ENCODE measurements at places on chromosomes 2 and 18.

DNA sequence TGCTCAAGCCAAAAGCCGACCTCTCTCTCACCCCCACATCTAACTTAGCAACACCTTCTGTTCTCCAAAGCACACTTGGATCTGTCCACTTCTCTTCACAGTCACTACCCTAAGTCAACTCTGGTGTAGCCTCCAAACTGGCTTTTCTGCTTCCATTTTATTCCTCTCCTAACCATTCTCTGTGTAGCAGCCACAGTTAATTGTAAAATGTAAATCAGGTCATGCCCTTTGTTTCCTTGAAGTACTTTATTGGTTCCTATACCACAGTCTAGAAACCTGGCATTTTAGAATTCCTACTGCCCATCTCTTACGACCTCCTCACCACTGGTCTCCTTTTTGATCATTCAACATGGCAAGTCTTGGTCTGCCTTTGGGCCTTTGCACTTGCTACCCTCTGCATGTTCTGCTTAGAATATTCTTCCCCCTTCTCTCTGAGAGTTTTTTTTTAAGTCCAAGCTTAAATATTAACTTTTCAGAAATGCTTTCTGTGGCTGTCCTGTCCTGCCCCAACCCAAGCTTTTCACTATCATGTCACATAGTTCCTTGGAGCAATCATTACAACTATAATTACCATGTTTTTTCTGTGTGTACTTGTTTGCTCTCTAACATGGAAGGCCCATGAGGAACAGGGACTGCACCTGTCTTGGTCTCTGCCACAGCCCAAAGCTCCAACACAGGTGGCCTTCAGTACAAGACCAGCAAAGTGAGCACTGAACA lies 42.9 kb downstream of the PLA2R1 start:
- peaks cover 7% of the 10 kb centered on the region for H3K27me3 ChIP-seq
- DNase-seq: no peak
- H3K4me3 ChIP-seq: no peak overlapping the region
- no peaks in the 10 kb centered on the region for H3K4me1 ChIP-seq

GRCh38 chr2:158726911-158727592 lies 68.1 kb upstream of the DAPL1 start:
- H3K4me3 ChIP-seq: no peak overlapping the region
- H3K27ac ChIP-seq: no peak overlapping the region
- no peak for DNase-seq
- H3K4me1 ChIP-seq: no peaks in the 10 kb centered on the region
- no peaks in the 10 kb centered on the region for H3K36me3 ChIP-seq

DNA sequence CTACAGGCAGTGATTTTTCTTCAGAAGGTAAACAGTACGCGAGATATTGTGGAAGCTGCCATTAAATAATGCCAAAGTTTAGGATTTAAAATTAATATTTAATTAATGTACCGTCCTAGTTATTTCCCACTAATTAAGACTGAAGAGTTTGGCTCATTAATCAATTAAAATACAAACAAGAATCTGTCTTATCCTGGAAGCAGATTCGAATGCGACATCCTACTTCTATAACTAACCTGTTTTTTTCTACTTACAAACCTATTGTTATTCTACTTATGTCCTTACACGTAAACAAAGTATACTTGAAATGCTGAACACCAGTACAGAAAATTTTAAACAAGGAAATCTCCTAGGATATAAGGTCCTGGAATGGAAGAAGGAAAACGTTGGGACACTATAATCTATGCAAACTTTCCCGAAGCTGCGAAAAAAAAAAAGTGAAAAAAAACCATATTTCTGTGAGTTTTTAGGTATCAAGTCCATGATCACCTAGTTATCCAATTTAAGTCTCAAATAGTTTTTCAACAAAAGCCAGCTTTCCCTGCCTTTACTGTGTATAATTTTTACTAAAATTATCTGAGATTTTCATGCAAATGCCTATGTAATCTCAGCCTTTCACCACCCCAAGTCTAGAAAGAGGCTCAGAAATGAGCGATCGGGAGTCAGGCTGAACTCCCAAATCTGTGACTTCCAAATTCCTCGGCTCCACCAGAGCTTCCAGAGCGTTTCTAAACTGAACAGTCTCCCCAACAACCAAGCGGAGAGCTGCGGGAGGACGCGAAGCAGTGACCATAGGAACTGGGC lies 1.2 kb upstream of the C2orf15 start:
- H3K27me3 ChIP-seq: peaks cover 2% of the 10 kb centered on the region
- H3K27ac ChIP-seq: peak overlapping the region; percentile 94
- peaks cover 21% of the 10 kb centered on the region for H3K4me1 ChIP-seq
- H3K4me3 ChIP-seq: peak overlapping the region; percentile 94
- no peak for DNase-seq

DNA sequence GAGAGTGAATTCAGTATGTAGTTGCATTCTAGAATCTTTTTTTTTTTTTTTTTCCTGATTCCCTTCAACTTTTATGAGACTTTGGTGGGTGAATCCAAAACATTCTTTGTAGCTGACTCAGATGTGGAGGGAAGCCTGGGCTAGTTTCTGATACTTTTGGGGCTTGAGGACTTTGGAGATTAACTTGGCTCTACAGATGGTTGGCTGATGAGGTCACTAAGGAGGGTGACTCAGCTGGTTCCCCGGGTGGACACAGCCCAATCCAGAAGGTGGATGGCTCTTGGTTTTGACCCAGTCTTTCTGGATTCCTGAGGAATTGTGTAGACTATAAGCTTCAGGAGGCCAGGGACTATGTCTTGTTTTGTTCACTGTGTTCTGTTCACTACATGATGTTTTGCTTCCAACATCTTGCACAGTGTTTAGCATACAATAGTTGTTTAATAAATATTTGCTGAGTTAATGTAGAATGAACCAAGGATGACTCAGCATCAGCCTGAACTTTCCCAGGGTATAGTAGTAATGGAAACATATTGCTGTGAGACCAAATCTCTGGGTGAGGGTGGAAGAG lies 30.5 kb downstream of the LAMA3 start:
- H3K4me1 ChIP-seq: no peaks in the 10 kb centered on the region
- H3K36me3 ChIP-seq: no peaks in the 10 kb centered on the region
- H3K27ac ChIP-seq: no peak overlapping the region
- no peak overlapping the region for H3K4me3 ChIP-seq
- peak; percentile 12 for DNase-seq
- peaks cover 35% of the 10 kb centered on the region for H3K27me3 ChIP-seq

GRCh38 chr2:46824611-46825010 lies 91.0 kb downstream of the MCFD2 start:
- no peak overlapping the region for H3K4me3 ChIP-seq
- H3K4me1 ChIP-seq: no peaks in the 10 kb centered on the region
- H3K27me3 ChIP-seq: peaks cover 4% of the 10 kb centered on the region

DNA sequence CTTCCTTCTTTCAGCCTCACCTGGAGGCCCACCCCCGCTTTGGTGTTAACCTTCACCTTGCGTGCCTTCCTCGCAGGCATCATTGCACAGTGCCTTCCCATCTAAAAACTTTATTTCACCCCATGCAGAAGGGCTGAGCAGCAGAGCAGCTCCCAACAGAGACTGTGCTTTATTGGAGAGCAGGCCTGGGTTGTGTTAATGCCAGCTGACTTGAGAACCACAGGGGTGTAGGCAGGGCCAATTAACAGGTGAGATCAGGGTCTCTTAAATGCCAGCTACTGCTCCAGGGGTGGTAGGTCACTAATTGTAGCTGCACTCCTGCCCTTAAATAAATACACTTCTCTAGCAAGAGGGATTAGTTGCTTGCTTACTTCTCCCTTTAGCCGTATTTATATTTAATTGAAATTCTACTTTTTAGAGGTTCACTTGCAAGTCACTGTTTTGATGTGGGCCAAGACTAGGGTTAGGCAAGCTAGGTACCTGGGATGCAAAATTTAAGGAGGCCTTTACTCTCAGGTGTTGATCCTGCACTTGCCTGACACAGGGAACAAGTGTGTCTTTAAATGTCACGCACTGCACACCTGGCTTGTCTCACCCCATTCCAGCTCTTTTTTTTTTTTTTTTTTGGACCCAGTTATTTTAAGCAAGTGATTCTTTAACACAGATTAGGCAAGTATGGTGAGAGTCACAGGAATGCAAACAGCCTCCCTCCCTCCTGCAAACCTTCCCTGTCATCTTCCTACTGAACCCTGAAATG lies 54.5 kb downstream of the LYPD1 start:
- DNase-seq: no peak
- no peak overlapping the region for H3K27ac ChIP-seq
- no peaks in the 10 kb centered on the region for H3K27me3 ChIP-seq

DNA sequence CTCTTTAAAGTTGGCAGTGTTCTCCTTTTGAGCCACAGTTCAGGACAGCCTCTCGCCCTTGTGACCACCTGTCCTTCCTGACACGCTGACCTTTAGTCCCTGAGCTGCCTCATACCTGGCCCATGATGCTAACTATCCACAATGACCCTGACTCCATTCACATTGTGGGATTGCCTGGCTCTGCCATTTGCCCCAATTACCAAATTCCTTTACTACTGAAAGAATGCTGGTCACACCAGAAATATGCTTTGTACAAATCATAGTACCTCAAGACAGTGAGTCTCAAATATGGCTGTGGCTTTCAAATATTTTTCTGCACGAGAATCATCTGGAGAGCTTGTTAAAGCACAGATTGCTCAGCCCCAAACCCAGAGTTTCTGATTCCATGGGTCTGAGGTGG lies 54.2 kb downstream of the LTBP1 start:
- H3K27me3 ChIP-seq: no peaks in the 10 kb centered on the region
- H3K27ac ChIP-seq: no peak overlapping the region
- no peaks in the 10 kb centered on the region for H3K36me3 ChIP-seq
- H3K4me3 ChIP-seq: no peak overlapping the region
- DNase-seq: no peak

DNA sequence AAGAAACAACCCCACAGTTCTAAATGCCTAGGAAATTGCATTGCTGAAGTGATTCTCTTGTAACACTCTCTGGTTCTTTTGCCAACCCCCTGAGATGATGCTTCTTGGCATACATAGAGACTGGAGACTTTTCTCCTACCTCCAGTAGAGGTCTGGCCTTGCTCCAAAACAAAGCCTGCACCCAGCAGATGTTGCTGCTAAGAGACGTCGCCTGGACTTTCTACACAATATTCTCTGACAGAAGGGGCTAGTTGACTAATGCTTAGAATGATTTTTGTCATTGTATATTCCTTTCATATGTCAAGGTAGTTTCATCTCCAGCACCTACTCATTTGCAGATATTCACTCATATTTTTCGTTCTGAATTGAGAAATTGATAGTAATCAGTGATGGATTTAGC lies 24.6 kb downstream of the SOWAHC start:
- no peak overlapping the region for H3K4me3 ChIP-seq
- no peaks in the 10 kb centered on the region for H3K36me3 ChIP-seq
- no peak overlapping the region for H3K27ac ChIP-seq

- no peak overlapping the region for H3K4me3 ChIP-seq
- H3K27me3 ChIP-seq: no peaks in the 10 kb centered on the region
- DNase-seq: no peak
- H3K4me1 ChIP-seq: no peaks in the 10 kb centered on the region
- H3K27ac ChIP-seq: no peak overlapping the region
- H3K36me3 ChIP-seq: no peaks in the 10 kb centered on the region
Measured at GRCh38 chr2:94873362-94874276, 2.4 kb downstream of the TEKT4 start.

- H3K36me3 ChIP-seq: peaks cover 19% of the 10 kb centered on the region
- H3K27me3 ChIP-seq: peaks cover 4% of the 10 kb centered on the region
- H3K4me1 ChIP-seq: peaks cover 5% of the 10 kb centered on the region
- H3K27ac ChIP-seq: no peak overlapping the region
Measured at GRCh38 chr2:85942346-85942957, 53.7 kb upstream of the ST3GAL5 start.

DNA sequence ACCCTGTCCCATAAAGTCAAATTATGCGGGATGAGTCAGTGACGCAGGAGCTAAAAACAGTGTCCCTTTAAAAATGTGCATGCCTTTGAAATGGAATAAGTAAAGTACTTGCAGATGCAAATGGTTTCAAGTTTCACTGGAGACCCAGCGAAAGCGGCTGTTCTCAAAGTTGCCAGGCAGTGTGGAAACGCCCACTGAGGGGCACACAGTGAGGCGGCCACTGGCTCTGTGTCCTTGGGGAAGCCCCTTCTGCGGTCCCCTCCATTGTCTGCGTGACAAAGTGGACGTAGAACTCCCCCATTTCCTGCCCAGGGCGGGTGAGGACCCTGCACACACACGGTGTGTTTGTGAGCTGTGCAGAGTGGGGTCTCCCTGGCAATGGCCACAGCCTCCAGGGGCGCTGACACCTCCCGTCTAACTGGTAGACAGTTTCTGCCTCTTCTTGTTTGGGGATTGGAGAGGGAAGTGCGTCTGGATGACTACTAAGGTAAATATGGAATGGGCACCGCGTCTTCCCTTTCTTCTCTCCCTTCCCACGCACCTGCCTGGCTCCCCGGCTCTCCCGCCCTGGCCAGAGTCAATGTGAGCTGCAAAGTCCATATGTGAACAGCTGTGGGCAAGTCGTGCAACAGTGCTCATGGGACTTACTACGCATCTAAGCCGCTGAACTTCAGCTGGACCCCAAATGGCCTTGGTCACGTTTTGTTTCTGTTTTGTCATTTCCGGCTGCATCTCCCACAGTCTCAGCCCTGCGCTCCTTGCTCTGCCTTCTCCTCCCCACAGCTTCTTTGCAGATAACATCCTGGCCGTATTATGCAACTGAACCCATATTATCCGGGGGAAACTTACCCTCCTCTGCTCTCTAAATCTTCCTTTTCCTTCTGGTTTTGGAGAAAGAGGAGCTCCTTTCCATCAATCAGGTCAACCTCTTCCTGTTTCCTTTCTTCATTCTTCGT lies 33.7 kb upstream of the ZNF516 start:
- H3K4me3 ChIP-seq: peak overlapping the region; percentile 51
- H3K27me3 ChIP-seq: peaks cover 22% of the 10 kb centered on the region
- no peak overlapping the region for H3K27ac ChIP-seq
- H3K4me1 ChIP-seq: peaks cover 8% of the 10 kb centered on the region
- H3K36me3 ChIP-seq: no peaks in the 10 kb centered on the region

DNA sequence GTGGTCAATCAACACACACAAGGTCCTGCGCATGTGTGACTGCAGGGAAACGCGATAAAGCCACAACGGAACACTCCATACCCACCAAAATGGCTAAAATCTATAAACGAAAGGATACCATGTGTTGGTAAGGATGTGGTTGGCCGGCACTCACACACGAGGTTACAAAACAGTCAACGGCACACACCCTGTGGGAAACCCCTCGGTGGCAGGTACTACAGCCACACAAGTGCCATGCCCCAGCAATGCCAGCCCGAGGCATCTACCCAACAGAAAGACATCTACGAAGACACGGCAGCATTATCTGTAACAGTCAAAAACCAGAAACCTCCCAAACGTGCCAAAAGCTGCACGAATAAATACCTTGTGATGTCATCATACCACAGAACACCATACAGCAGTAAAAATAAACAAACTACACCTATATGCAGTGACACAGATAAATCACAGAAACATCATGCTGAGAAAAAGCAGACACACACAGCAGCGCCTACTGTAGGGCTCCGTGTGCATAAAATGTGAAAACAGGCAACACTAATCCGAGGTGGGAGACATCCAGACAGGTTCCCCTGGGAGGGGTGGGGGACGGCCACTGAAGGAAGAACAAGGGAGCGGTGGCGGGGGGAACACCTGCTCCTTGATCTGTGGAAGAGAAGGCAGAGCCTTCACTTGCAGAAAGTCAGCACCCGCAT lies 36.7 kb downstream of the HDAC4 start:
- peak; percentile 29 for DNase-seq
- no peak overlapping the region for H3K27ac ChIP-seq
- no peaks in the 10 kb centered on the region for H3K27me3 ChIP-seq
- peaks cover 10% of the 10 kb centered on the region for H3K36me3 ChIP-seq
- peaks cover 10% of the 10 kb centered on the region for H3K4me1 ChIP-seq
